ENCODE measurements at places on chromosomes 5 and 9. TPM values are rescaled to one million over a fixed set of nuclear protein-coding genes. Genes with fewer than 3 reads are reported as not detected.

The PCDHA4 gene
- total RNA-seq = 0.29 TPM

The PLAC8L1 gene
- total RNA-seq = not detected

The GPRIN1 gene
- total RNA-seq = 6.3 TPM

The CHMP5 gene
- total RNA-seq = 113 TPM

The MYMK gene
- total RNA-seq = not detected

The NEUROG1 gene
- not detected for total RNA-seq

The GABRG2 gene
- total RNA-seq = not detected

The PCDHGA3 gene
- 2.6 TPM for total RNA-seq

The IFNK gene
- not detected for total RNA-seq

The FAM78A gene
- 0.29 TPM for total RNA-seq

The SLC25A2 gene
- total RNA-seq = 1.0 TPM

The LCN12 gene
- not detected for total RNA-seq

The TMEFF1 gene
- 5.1 TPM for total RNA-seq

The PLEKHG4B gene
- total RNA-seq = under 0.01 TPM

The MYOZ3 gene
- total RNA-seq = 1.5 TPM

The FOXI1 gene
- total RNA-seq = not detected

The THOC3 gene
- 40.5 TPM for total RNA-seq

The LVRN gene
- 0.44 TPM for total RNA-seq

The C5orf63 gene
- 2.5 TPM for total RNA-seq

The TMEM174 gene
- total RNA-seq = not detected
